ENCODE measurements at places on chromosomes 4 and X.

DNA sequence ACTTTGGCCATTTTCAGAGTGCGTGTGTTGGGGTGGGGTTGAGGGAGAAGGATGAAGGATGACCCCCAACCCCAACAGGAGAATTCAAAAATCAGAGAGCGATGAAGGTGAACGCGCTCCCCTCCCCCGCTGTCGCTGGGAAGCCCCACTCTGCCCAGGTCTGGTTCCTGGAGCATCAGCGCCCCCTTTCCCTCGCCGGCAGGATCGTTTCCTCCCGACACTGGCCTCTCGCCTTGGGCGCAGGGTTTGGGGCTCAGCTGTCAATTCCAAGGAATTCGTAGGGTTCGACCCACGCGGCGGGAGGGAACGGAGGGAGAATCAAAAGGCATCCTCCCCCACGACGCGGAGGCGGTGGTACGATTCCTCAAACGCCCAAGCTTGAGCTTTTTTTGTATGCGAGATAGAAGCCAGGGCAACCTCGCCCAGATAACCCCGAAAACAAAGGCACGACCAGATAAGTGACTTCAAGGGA is 1.0 kb upstream of the PDGFRA start:
- DNase-seq: peak; percentile 43

DNA sequence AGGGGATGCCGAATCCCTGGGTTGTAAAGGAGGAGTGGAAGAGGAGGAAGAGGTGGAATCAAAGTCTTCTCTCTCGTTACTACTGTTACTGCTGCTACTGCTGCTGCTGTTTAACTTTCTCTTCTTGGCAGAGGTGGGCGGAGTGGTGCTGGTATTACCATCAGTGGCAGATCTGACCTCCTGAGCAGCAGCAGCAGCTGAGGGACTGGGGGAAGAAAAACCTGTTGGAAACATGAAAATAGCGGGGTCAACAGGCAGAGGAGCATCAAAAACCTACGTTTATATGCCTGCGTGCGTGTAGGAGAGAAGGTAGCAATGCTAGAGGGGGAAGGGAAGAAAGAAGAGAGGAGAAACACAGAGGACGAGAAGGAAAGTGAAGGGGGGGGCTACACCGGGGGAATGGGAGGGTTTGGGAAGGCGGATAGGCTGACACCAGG is 339 bp downstream of the CUL4B start:
- peak; percentile 52 for DNase-seq

DNA sequence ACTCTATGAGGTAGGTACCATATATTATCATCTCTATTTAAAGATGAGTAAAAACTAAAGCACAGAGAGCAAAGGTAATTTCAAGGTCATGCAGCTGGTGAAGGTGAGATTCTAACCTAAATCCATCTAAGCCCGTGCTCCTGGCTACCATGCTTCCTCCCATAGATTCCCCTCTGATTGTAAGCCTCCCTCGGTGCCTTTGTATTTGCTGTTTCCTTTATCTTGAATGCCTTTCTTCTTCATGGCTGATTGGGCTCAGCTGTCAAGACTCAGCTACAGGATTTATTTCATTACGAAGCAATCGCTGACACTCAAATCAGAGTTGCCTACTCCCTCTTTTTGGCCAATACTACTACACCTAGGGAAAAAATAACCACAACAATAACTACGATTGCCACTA is 217.1 kb downstream of the ARAP2 start:
- DNase-seq: no peak

- DNase-seq: no peak
These were observed 230.5 kb upstream of the PUDP start for GRCh38 chrX:7378406-7378805.

DNA sequence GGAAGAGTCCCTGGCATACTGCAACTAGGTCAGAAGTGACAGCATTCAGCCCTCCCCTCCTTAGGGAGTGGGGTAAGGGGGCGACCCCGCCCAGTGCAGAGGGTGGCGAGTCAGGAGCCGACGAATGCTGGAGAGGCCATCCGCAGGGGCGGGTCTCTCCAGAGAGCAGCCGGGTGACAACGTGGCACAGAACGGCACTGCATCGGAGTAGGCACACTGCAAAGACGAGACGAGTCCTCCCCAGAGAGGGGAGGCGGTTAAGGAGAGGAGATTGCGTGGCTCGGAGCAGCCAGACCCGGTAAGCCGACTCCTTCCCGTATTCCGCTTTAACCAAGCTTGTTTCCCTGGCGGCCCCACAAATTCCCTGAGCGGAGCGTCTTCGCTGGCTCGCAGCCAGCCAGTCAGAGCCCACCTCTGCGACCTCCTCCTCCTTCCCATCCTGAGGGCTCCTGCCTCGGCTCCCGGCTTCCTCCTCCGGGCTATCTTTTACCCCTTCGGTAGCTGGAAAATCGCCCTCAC is 54.9 kb downstream of the LINC00632 start:
- peak; percentile 11 for DNase-seq

DNA sequence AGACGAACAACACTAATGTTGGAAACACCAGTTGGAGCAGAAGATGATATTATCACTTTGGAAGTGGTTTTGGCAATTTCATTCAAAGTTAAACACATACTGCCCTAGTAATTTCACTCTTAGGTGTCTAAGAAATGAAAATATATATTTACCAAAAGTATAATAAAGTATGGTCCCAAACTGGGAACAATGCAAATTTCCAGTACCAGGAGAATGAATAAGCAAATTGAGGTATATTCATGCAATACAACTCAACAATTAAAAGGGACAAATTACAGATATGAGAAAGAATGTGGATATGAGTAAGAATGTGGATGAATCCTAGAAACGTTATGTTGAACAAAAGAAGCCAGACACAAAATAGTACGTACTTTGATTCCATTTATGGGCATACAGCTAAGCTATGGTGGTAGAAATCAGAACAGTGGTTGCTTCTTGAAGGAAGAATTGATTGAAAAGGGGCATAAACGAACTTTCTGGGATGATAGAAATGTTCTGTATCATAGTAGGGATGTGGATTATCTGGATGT is 10.0 kb downstream of the ELMOD2 start:
- DNase-seq: no peak

GRCh38 chrX:154436374-154436982 is 476 bp upstream of the GDI1 start:
- peak; percentile 21 for DNase-seq

- peak; percentile 11 for DNase-seq
These were observed 953.6 kb upstream of the AGA start for GRCh38 chr4:178395798-178396197.

DNA sequence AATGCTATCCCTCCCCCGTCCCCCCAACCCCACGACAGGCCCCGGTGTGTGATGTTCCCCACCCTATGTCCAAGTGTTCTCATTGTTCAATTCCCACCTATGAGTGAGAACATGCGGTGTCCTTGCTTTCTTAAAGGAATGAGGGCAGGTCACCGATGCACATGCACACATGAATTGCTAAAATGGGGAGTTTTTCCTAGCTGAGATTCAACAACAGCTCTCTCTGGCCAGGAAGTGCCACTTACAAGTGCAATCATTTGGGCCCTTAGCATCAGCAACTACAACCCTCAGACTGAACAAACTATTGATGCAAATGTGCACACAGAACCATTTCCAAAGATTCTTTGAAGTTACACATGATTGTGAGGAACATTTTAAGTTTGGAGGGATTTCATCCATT is 95.7 kb upstream of the IQCM start:
- DNase-seq: no peak

DNA sequence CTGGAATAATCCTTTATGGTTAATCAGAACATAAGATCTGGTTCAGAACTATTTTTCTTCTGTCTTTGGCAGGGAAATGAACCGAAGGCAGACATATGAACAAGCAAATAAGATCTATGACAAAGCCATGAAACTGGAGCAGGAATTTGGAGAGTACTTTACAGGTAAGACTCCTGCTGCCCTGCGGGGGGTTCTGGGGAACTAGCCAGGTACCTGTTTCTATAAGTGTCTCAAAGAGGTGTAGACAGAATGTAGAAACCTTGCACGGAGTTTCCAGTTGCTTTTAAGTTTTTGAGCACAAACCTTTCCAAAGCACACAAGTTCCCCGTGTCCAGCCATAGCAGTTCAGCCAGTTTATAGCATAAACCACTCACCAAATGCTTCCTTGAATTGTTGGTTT is 56.2 kb downstream of the DLG3 start:
- DNase-seq: no peak
